Dorsolateral prefrontal cortex (tissue), 122 donors: ENCODE measurements at places on chromosomes 12 and 14. TPM values are rescaled to one million over a fixed set of nuclear protein-coding genes. Genes with fewer than 3 reads are reported as not detected.

DNA sequence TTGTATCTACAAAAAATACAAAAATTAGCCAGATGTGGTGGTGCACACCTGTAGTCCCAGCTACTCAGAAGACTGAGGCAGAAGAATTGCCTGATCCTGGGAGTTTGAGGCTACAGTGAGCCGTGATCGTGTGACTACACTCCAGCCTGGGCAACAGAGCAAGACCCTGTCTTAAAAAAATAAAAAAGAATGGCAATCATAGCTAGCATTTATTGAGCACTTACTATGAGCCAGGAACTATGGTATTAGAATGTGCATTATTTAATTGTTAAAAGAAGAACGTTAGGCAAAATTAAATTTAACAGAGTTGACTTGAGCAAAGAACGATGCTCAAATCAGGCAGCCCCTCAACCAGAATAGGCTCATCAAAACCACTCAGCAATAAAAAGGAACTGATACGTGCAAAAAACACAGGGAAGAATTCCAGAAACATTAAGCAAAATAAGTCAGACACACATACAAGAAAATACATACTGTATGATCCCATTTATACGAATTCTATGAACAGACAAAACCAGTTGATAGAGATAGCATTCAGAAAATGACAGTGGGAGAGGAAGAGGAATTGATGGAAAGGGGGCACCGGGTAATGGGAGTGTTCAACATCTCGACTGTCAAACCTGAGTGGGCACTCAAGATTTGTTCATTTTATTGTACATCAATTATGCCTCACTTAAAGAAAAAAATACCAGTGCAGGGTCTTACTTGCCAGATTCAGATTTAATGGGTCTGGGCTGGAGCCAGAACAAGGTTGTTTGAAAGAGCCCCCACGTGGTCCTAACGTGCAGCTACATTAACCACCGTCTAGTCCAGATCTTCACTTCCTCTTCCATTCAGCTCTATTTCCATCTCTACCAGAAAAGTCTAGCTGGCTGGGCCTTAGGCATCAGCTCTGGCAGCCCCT, 8.0 kb downstream of the SCNN1A start:
- DNase-seq: no peak

DNA sequence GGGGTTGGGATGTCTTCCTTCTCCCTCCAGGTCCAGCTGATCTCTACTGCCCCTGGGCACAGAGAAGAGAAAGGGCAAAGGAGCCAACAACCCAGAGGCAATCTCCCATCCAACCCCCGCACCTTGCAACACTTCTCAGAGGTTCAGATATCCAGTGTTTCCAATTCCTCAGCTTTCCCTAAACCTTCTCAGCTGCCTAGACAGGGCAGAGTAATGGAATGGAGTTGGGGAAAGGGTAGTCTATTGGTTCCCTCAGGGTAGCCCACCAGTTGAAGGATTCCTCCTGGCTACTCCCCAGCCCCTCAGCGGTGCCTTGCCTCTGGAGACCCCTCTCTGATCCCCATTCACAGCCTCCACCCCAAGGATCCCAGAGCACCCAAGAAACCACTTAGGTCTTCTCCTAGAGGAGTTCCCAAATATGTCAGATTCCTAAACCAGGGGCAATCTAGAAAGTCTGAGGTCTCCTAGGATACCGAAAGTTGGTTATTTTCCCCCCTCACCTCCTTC, 537 bp downstream of the NFE2 start:
- no peak for DNase-seq

DNA sequence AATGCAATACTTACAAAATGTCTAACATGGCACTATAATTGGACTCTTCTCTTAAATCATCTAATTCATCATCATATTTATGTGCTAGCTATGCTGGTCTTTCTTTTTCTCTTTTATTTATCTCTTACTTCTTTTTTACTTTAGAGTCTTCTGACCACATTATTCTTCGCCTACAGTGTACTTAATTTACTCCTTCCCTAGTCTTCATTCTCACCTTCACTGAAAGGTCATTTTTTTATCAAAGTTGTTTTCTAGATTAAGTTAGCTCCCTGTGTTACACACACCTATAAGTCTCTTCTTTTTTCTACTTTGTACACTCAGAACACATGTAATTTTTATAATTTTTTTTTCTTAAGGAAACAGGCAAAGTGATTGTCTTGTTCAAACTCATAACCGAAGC, 1351.2 kb downstream of the FSCB start:
- DNase-seq: no peak

PAPLN gene
- 25.4 TPM for total RNA-seq

OR4E2 gene
- not detected for total RNA-seq

ASCL1 gene
- 8.0 TPM for total RNA-seq

ANKRD33 gene
- total RNA-seq: not detected

DNA sequence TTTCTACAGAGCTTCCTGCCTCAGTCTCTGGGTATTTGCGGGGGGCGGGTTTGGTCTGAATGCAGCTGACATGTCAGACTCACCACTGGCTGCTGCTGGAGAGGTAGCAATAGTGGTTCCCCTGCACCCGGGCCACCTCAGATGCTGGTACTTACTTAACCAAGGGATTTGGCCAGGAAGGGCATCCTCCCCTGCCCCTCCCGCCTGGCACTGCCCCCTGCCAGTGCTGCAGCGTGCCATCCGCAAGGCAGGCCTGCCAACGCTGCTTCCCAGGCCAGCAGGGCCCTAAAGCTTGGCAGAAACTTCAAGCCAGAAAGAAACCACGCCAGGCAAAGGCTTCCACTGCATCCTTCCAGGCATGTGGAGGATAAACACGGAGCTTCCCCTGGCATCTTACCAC, 22.1 kb downstream of the RAB35 start:
- DNase-seq: no peak

DNA sequence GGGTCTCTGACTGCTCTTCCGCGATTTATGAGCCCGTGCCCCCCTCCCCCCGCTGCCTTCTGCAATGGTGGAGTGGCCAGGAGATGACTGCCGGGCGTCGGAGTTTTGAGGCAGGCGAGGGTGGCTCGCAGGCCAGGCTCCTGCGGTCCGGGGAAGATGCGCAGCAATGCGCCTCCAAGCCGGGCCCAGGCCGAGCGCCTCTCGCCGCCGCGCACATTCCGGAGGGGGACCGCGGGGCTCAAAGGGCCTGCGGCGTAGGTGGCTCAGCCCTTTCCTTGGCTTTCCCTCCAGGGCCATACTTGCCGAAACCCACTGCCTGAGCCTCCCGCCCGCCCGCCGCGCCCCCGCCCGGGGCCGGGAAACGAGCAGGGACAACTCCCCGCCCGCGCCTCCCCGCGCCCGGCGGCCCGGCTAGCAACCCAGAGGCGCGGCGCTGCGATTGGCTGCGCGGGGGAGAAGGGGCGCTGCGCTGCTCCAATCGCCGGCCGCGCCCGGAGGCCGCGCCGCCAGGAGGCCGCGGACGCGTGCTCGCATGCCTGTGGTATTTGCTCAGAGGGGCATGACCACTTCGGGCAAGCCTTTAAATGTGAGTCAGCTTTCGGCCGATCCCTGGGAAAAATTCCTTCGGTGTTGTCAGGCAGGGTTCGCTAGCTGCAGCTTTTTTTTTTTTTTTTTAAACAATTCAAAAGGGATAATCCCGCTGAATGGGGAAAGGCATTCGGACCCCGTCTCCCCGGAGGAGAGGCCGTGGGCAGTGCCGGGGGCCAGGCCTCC, 157.9 kb upstream of the PARP11 start:
- DNase-seq: peak; percentile 84

DNA sequence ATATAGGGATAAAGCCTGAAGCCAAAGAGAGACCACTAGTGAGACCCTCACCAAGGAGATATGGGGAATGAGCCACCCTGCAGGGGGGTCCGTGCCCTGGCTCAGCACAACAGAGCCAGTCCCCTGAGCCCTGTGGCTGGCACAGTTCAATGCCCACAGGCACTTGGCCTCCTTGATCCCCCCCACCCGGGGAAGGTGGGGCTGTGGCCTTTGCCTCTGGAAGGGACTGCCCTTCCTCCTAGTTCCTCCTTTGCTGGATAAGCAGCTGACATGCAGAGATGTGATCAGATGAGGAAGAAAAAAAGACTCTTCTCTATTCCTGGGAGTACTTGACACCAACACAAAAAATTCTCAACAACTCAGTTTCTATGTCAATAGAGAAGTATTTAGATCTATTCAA, 19.9 kb downstream of the TTC7B start:
- DNase-seq: no peak

DIO3 gene
- 0.64 TPM for total RNA-seq

DNA sequence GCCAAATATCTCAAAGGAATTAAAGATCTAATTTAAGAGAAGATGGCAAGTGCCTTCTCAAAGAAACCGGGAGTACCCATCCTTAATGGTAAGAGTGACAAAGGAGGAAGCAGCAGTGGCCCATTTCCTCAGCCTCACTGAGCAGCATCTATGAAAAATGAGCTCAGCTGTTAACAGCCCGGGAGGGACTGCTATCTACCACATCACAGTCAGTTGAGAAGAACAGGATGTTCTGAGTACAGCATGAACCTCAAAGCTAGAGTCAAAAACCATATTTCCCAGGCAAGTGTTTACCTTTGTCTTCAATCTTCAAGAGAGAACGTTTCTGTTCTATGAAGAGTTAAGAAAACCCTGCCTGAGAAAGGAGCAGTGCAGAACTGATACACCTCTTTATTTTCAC, 115.0 kb downstream of the BTG1 start:
- DNase-seq: no peak

MYF5 gene
- not detected for total RNA-seq

GRCh38 chr12:101616027-101616494, 21.3 kb downstream of the MYBPC1 start:
- DNase-seq: no peak

DNA sequence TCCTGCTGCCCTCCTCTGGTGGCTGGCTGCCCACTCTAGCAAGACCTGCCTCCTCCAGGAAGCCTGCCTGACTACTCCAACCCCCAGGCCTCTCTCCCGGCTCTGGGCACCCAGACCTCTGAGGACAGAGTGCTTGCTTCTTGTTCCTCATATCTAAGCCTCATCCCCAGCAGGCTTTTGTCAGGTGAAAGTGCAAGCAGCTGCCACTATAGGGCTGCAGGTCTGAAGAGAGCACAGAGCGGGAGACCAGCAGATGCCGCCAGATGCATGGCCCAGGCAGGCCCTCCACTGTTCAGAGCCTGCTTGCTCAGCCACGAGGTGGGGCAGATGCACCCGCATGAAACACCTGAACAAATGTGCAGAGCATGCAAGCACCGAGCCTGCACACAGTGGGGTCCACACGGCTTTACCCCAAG, 73.0 kb downstream of the SERPINA3 start:
- DNase-seq: no peak

INHBC gene
- total RNA-seq: not detected

TAS2R42 gene
- total RNA-seq: not detected

TAS2R7 gene
- total RNA-seq: 0.96 TPM

PTGER2 gene
- total RNA-seq: not detected

GRCh38 chr12:88703790-88704189, 123.5 kb upstream of the KITLG start:
- DNase-seq: no peak

DNA sequence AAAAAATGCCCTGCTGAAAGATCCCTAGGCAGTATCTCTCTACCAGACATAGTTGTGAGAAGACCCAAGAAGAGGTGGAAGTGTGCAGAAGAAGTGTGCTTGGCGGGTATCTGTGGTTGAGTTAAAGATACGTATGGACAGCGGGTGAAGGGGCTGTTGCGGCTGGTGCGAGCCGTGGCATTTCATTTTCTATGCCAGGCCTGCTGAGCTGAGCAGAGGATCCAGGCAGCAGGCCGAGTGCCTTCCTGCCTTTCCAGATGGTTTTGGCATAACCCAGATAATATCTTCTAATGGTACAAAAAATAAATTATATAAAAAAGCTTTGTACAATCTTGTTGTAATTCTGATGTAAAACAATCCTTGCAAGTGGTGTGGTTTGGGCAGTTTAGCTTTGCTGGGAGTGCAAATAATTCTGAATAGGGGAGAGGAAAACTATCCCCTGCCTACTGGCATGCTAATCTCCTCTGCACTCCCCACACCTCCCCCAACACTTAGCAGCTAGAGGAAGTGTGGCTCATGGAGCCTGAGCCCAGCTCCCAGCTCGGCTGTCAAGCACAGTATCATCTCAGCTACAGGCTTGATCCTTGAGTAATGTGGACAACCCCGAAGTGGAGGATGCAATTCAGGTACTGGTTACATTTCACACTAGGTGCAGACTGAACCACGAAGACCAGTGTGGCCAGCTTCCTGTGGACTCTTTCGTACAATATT, 168.9 kb downstream of the VRK1 start:
- DNase-seq: no peak
